Activated CD8-positive, alpha-beta memory T cell treated with anti-CD3 and anti-CD28 coated beads for 1 hour (primary cell): ENCODE measurements at places on chromosomes 6 and 20.

DNA sequence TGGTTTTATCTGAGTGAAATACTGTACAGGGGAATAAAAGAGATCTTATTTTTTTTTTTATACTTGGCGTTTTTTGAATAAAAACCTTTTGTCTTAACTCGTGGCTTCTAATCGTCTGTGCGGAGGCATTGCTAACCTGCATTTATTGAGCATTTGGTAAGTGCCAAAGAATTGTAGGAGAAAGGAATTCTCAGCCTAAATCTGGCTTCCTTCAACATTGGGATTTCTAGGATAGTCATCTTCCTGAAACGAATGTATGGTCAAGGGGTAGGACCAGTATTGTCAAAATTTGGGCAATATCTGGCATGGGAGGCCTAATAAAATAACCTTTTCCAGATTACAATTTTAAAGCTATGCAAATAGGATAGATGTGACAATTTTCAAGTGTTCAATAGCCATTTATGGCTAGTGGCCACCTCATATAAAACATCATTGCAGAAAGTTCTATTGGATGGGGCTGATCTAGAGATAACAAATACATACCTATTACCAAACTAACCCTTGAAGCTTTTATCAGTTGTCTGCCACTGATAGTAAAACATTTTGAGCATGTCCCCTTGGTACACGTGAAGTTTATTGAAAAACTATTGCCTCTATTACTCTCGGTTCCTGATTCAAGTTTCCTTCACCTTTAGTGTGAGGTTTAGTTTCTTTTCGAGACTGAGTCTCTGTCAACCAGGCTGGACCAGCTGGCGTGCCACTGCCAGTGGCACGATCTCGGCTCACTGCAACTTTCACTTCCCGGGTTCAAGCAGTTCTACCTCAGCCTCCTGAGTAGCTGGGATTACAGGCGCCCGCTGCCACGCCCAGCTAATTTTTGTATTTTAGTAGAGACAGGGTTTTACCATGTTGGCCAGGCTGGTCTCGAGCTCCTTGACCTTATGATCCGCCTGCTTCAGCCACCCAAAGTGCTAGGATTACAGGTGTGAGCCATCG lies 5.6 kb downstream of the PIM1 start:
- no peak for DNase-seq

DNA sequence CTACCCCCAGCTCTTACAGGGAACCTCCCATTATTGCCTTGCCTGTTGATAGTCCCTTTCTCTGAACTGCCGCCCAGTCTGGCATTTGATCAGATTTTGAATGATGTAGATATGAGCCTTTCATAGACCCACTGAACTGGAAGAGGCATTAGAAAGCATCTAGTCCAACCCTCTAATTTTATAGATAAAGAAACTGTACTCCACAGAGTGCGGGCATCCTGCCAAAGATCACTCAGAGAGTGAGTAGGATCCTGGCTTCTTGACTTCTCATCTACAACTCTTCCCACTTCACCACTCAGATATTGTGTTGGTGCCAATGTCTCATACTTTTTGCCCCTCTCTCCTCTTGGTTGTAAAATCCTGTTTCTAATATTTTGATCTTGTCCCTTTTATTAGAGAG lies 179.2 kb upstream of the BMP2 start:
- no peak for DNase-seq

DNA sequence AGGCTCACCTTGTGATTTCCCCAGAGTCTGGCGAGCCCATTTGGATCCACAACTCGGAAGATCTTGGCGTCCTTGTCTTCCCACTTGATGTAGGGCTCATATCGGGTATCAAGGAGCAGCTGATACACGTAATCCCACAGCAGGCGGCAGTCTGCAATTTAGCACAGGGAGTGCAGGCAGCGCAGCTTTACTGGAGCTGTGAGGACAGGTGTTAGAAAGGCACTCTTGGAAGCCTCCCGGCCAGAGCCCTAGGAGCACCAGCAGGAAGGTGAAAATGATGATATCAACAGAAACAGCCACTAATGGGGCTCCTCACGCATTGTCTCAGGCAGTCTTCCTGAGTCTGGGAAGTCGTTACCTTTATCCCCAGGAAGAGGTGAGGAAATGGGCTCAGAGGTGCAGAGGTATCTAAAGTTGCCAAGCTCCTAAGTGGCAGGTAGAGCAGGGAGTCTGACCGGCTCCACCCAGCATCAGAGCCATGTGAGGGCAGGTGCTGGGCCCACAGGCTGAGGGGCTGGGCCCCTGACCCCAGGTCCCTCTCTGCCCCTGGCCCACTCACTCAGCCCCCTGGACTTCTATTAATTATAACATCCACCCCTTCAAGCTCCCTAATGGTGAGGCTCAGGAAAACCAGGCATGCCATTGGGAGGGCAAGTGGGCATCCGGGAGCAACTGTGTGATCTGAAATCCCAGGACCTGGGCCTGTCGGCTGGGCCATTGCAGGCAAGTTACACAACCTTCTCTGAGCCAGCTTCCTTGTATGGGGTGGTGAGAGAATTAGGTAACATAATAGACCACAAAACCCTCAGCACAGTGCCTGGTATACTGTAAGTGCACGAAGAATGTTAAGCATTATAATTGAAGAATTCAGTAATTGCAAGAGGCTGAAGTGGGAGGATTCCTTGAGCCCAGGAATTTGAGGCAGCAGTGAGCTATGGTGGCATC lies 18.3 kb downstream of the ETV7 start:
- DNase-seq, result no peak

DNA sequence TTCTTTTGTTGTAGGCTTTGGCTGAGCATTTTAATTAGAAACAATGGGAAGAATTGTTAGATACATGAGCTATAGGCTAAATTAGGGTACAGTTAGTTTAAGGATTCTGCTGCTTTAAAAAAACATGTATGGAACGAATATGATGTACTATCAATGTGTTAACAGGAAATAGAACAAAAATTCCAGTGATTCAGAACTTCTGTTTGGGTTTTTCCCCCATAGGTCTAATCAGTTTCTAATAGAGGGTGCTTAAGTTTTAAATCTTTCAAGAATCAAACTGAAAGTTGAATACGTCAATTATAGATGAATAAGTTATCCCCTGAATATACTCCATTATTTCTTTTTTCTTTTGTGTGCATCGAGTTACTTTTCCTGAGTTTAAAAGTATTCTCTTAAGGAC lies 1.9 kb downstream of the TAB2 start:
- DNase-seq, result no peak

DNA sequence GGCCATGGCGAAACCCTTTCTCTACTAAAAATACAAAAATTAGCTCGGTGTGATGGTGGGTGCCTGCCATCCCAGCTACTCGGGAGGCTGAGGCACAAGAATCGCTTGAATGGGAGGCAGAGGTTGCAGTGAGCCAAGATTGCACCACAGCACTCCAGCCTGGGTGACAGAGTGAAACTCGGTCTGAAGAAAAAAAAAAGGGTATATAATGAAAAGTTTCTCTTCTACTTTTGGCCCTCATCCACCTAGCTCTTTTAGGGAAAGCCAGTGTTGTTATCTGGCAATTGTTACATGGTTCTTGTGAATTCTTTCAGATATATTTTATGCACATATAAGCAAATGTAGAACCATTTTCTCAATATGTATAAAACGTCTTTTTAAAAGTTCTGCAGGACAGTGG lies 19.0 kb downstream of the KIF3B start:
- DNase-seq, result no peak
